Kidney epithelial cell (primary cell): ENCODE measurements at places on chromosomes 2 and 18.

DNA sequence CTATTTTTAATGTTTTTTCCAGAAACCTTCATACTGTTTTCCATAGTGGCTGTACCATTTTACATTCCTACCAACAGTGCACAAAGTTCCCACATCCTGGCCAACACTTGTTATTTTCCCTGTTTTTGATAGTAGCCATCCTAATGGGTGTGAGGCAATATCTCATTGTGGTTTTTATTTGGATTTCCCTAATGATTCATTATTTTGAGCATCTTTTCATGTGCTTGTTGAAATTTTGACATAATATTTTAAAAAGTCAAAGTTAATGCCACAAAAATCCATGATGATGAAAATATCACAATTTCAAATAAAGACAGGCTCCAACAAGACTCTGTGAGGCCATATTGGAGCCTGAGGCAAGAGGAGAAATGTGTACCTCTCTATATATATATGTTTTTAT is 50.2 kb downstream of the VWA3B start:
- no peak for DNase-seq

DNA sequence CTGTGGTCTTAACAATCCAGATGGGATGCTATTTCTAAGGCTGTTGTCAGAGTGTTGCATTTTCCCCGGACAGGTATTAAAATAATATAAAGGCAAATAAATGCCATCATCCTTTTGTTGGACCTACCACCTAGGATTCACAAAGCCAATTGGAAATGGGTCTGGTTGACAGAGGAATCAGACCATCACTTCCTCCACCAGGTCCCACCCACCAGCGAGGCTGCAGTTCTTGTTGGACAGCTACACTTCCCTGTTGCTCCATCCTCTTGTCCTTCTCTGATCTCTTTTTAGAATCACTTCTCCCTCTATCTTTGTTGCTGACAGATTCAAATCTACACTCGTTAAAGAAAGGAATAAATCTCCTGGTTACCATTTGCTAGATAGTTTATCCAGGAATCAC is 1.1 kb downstream of the TMEM169 start:
- no peak for DNase-seq

DNA sequence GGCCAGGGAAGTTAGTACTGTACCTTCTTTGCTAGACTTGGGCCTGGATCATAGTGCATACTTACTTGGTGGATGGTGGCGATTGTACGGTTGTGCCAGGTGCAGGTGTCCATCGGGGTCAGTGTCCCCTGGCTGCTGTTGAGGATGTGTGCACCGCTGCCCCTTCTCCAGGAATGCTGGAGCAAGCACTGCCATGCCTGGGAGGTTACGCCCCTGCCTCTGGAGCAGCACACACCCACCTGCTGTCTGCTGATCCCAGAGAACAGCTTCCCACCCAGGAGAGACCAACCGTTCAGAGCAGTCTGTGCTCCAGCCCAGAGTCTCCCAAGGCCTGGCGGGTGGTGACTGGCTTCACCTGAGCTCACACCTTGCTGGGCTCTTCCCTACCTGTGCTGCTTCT is 286.8 kb upstream of the HS6ST1 start:
- DNase-seq, result no peak

- DNase-seq, result no peak
These were observed 417.6 kb upstream of the LINC00305 start for GRCh38 chr18:64566456-64566855.

DNA sequence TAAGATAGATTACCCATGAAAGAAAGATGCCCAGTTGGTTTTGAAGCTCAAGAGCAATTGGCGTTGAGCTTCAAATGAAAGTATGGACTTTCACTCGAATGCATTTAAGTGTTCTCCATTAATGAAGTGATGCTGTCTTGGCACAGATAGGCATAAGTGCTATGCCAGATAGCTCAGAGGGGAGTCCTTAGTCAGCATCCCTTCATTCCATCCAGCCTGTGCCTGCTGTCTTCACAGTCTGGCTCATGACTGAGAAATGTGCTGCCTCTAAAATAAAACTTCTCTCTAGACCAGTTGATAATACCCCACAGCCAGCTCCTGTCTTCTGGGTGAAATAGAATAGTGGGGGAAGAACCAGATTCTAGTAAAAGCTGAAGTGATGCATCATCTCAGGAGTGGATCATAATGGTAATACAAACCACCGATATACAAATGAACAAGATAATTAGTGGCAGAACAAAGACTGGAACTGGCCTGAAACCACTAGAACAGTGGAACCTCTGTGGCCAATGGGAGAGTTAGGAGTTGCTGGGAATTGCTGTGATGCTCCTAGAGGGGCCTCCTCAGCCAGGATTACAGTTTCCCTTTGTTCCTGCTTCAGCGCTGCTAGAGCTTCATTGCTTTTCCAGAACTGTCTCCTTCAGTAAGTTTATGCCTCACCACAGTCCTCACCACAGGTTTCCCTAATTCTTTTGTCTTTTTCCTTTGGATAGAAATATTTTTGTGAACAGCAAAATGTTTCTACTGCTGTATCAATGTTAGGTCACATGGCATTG is 359.3 kb downstream of the KIAA1328 start:
- DNase-seq, result no peak

DNA sequence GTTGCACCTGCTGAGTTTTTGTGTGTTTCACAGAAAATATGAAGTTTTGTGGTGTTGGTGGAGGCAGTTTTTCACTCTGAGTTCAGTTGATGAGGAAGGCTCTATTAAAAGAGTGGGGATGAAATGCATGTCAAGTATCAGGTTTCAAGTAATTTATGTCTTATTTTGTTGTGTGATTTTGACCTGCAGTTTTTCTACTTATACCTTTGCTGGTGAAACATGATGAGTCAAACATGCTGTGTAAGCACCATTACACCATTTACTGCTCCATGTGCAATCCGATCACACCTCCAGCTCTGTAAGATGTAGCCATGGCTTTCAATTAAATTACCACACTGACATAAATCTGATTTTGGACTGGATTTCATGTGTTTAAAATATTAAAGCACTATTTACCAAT is 174.5 kb upstream of the ZEB2 start:
- no peak for DNase-seq

DNA sequence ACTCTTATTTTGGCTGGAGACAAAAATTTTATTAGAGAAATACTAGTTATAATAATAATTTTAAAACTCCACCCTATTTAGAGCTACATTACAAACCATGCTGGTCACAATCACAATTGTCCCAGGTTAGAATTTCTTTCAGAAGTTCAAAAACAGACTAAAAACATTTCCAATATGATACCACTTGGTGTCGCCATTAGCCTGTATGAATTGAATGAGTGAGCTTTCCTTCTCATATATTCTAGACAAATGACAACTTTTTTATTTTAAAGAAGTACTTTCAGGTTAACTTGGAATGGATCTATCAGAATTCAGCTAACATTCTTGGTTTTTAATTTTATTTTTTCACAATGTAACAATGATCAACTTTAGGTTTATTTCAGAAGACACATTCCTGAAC is 48.0 kb downstream of the SERPINB8 start:
- DNase-seq, result no peak

GRCh38 chr2:152062125-152063091 is 36.4 kb downstream of the CACNB4 start:
- DNase-seq, result no peak

DNA sequence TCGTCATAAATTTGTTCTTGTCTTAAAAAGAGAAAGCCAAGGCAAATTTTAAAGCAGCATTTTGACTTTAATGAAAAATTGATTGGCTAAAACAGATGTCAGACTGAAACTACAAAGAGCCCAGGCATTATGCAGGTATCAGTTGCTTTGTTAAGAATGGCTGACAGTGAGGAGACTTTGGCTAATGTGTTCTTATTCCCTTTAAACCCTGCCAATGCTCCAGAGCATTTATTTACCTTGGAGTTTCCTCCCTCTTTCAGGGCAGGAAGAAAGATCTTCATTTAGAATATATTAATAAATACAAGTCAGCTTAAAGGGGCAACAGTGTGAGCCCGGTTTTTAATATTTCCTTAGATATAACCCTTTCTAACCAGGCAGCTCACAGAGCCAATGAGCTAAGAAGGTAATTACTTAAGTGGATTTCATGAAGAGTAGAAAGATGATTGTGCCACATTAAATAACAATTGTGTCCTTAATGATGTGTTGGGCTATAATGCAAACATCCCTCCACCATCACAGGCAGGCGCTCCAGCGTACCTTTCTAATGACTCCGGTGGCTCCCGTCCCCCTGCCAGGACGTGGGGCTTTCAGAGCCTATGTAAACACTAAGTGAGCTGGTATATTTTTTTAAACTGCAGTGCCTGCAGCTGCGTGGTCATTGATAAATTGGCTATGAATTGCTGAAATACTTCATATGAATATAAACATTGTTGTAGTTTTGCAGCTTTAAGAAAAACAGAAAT is 349.4 kb upstream of the POU3F3 start:
- DNase-seq, result no peak

DNA sequence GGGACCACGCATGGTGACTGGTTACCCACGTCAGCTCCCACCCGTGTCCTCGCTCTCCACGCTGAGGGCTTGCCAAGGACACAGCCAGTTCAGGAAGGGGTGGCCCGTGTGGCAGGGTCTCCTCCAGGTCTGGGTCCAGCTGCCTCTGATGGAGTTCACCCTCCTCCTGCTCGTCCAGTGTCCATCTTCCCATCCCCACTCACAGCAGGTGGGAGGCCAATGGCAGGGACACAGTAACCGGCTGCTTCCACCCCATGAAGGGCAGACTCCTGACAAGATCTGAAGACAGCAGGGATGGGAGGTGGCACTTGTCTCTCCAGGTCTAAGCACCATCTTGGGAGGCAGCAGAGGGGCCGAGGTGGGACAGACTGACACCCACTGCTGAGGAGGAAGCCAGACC is 106.4 kb downstream of the NDUFA10 start:
- no peak for DNase-seq

DNA sequence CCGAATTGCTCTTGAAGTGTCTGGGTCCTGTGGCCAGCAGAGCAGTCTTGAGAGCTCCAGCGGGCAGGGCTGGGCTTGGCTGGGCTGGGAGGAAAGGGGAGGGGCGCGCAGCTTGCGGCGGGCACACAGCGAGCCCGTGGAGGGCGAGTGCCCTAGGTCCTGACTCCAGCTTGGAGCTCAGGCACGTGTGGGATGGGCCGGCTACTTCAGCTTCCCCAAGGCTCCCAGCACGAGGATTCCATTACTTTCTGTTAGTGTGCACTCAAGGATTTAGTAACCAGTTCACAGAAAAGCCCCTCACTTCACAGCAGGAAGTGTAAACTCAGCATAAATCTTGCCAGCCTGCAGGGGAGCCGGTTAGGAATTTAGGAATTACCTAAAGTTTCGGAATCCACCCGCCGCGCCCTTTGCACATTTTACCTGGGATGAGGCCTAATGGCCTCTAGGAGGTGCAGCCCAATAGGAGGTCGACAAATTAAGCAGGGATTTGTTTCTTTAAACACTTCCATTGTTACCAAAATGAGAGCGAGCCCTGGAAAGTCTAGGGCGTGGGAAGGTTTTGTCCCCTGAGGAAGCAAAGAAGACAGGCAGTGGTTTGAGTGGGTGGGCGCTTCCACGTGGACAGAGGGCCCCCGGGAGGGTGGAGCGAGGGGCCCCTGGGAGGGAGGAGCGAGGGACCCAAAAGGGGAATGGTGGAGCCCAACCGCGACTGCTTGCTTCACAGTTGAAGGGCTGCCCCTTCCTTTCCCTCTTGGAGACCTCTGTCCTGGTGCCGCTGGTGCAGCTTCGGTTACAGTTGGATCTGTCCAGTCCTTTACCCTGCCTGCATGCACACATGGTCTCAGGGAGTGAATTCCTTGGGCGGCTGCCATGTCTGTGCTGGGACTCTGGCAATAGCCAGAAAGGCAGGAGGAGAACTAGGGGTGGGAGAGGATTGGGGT is 93.3 kb downstream of the CTAGE1 start:
- DNase-seq, result no peak

GRCh38 chr2:136255127-136255526 is 137.2 kb upstream of the CXCR4 start:
- no peak for DNase-seq

GRCh38 chr18:45976974-45977373 is 9.8 kb upstream of the EPG5 start:
- DNase-seq, result no peak

GRCh38 chr18:34321066-34321465 is 96.4 kb upstream of the NOL4 start:
- no peak for DNase-seq

- DNase-seq, result no peak
These were observed 200.4 kb downstream of the TMEM247 start for GRCh38 chr2:46679761-46680160.

GRCh38 chr2:27921424-27921823 is 30.9 kb downstream of the BABAM2 start:
- DNase-seq, result no peak

GRCh38 chr2:223854741-223855140 is 17.4 kb upstream of the AP1S3 start:
- no peak for DNase-seq

DNA sequence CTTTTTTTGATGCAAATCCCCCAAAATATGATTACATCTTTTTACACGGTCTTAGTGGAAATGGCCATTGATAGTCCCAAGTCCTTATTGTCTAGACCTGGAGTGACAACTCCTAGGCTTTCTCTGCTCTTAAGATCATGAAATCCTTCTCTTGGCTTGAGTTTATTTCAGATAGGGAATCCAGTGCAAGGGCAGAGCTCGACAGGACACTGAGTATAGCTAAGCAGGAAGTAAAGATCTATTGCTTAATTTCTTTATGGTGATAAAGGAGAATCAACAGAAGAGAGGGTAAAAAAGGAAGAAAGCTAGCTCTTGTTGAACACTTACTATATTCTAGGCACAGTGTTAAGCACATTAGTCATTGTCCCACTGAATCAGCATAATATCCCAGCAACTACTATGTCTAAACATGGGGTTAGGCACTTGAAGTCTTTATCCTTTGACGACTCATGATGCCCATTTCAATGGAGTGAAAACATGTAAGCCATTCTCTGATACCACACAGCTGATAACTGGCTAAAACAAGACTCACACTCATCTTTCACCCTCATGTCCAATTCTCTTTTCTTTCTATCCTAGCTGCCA is 74.1 kb upstream of the LRATD1 start:
- DNase-seq, result no peak

GRCh38 chr2:78418021-78418420 is 607.5 kb upstream of the REG3G start:
- no peak for DNase-seq

DNA sequence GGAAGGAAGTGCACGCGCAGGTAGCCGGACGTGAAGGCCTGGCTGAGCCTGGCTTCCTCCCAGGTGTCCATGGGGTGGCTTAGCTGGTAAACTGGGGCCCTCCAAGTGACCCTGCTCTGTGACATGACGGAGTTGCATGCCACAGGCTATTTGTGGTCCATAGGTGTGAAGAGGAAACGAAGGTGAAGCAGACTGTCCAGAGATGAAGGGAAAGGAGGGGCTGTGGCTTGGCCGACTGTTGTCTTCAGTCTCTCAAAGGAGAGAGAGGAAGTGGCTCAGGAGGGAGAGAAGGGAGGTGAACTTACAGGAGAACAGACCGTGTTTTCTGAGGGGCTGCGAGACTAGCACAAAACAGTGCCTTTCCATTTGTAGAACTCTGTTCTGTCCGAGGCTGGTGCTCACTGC is 19.3 kb downstream of the INPP5D start:
- DNase-seq, result no peak

GRCh38 chr2:174967691-174968260 is 37.4 kb downstream of the CHN1 start:
- no peak for DNase-seq
